ENCODE measurements at places on chromosomes 3 and 15.

DNA sequence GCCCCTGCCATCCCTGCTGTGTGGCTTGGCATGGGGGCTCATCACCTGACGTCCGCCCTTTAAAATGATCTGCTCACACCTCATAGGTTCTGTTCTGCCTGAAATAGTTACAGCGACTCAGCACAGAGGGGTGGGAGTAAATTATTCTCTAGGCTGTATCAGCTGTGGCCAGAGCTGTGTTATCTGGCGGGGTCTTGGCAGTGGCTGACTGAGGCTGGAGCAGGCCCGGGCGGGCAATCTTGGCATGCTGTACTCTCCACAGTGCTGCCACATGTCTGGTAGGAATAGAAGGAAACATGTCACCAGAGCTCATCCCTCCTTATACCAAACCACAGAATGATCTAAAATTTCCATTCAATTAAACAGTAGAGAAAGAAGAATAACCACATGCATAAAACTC lies 499.9 kb upstream of the LMCD1 start:
- no peak for DNase-seq

DNA sequence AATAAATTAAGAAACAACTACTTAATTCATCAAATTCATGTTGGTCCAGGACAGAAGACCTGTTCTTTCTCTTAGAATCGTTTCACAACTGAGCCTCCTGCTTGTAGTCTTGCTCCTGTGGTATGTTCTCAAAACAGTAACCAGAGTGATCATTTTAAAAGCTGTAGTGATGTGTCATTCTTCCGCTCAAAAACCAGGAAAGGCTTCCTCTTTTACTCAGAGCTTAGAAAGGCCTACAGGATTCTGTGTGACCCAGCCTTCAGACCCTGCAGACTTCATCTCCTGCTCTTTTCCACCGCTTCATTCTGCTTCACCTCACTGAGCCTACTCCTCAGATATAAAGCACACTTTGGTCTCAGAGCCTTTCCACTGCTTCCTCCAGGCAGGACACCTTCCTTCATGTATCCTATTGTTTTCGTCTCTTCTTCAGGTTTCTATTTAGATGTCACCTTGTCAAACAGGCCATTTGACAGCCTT lies 22.7 kb downstream of the ST6GAL1 start:
- no peak for DNase-seq

DNA sequence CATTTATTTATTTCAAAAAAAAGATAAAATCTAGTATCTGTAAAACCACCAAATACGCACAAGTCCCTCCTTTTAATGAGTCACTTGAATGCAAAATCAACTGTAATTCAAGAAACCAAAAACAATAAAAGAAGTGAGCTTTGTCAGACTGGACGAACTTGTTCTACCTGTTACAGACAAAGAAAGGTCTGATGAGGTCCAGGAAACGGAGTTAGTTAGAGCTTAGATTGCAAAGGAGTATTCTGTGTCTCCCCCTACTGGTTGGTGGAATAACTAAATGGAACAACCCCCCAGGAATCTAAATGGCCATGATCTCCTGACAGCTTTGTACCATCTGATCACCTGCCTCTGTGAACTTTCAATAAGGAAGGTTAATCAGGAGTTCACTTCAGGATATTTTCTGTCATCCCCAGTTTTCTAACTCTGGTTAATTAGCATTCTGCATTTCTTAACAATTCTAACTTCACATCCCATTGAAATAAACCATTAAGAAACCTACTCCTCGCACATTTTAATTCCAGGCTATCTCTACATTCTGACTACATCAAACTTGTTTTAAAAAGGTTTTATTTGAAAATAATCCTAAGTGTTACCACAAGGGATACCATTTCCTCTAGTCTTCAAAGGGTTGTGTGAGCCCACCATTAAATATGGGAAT lies 333.0 kb upstream of the SATB1 start:
- DNase-seq: no peak

DNA sequence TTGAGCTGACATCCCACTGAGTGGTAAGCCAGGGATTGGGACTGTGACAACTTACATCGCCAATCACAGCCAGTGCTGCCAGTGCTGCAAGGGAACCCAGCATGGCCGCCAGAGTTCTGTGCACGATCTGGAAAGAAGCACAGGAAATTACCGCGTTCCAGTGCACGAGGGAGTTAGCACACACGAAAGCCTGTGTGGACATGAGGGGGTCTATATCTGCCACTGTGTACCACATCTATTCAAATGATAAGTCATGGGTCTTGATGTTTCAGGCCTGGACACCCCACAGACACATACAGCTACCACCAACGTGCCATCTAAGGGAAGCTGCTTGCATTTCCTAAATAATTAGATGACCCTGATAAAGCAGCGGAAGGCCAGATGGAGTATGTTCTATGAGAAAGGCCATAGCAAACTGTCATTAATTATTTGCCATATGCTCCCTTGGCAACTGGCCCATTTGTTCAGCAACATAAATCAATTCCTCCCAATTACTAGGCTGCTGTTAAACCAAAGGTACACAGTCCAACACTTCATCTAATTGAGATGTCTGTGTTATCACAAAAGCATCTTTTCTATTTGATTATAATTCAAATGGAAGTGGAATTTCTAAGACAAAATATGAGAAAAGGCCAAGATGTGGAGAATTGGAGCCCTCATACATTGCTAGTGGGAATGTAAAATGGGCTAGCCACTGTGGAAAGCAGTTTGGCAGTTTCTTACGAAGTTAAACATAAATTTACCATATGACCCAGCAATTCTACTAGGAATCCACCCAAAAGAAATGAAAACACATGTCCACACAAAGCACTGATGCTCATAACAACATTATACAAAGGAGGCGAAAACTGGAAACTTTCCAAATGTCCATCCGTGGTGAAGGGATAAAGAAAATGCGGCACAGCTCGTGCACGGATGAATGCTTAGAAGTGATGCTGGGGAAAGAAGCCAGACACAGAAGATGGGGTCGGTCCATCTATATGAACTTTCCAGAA lies 108.3 kb downstream of the OCA2 start:
- no peak for DNase-seq

GRCh38 chr3:44712455-44713075 lies at the start of gene ZNF502:
ZNF502 (plus strand) TSS chr3:44712660; CDS start chr3:44720262, 7,602 bp downstream.
- DNase-seq: peak; percentile 75

DNA sequence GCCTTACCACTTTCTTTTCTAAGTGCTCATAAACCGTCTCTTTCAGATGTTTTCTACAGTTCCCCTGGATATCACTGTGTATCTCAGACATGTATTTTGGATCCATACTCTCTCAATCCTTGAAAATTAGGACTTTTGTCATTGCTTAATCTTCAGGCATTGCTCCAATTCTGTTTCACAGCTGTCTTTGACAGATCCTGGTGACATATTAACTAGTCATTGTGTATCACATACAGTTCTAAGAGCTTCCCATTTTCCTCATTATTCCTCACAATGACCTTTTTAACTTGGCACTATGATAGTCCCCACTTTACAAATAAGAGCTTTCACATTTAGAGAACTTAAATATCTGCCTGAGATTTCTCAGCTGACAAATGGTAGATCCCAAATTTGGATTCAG lies 151.7 kb downstream of the CLSTN2 start:
- no peak for DNase-seq

- no peak for DNase-seq
These were observed 45.0 kb downstream of the SENP2 start for GRCh38 chr3:185631108-185631507.

DNA sequence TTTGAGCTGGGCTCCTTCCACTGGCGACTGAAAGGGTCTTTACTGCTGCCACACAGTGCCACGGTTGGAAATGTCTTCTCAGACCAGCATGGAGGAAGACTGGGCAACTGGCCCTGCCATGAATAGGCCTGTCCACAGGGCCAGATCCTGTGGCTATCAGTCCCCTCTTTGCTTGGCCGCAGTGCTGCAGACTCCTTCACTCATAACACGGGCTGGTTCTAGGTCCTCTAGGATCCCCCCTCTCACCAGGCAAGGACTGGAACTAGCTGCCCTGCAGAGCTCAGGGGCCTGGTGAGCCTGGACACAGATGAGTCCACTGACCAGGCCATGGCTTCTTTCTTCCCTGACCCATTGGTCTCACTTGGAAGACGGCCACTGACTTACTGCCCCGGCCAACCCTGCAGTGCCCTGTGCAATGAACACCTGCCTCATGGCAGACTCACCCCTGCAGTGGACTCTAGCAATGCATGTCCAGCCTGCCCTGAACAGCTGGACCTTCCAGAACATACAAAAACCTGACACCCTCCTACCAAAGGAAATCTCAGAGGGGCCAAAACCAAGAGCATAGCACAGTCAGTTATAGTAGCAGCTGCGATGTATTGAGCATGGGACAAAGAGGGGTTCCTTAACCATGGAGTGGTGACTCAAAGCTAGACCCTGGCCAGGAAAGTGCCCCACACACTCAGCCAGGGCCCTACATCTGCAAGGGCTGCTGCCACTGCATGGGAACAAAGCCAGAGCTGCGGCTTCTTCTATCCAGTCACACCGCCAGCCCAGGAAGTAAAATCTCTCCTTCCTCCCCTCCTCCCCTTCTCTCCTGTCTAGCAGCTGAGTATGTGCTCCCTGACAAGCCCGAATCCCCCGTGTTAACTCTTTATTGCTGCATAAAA lies 72.1 kb upstream of the ITGA11 start:
- DNase-seq: no peak

GRCh38 chr15:42042602-42043400 lies 22.0 kb upstream of the PLA2G4E start:
- DNase-seq: no peak

DNA sequence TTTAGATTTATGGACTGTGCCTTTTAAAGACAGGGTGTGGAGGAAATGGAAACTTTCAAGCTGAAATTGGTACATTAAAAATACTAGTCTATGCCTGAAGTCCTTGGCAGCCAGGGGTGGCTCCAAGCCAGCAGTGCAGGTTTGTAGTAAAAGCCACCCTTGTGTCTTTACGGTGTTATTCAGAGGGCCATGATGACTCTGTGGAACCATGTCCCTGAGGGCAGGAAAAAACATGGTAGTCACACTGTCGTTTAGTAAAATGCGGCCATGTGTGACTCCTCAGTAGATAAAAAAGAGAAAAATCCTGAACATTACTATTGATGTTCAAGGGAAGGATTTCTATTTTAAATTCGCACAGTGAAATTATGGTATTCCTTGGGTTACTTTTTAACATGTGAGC lies 2.7 kb downstream of the FAN1 start:
- no peak for DNase-seq

- DNase-seq: no peak
These were observed 47.3 kb downstream of the ITGA11 start for GRCh38 chr15:68384451-68385239.

- no peak for DNase-seq
These were observed 16.0 kb upstream of the MRPS22 start for GRCh38 chr3:139327861-139328260.

- DNase-seq: no peak
These were observed 82.2 kb downstream of the SSR3 start for GRCh38 chr3:156472684-156473083.

DNA sequence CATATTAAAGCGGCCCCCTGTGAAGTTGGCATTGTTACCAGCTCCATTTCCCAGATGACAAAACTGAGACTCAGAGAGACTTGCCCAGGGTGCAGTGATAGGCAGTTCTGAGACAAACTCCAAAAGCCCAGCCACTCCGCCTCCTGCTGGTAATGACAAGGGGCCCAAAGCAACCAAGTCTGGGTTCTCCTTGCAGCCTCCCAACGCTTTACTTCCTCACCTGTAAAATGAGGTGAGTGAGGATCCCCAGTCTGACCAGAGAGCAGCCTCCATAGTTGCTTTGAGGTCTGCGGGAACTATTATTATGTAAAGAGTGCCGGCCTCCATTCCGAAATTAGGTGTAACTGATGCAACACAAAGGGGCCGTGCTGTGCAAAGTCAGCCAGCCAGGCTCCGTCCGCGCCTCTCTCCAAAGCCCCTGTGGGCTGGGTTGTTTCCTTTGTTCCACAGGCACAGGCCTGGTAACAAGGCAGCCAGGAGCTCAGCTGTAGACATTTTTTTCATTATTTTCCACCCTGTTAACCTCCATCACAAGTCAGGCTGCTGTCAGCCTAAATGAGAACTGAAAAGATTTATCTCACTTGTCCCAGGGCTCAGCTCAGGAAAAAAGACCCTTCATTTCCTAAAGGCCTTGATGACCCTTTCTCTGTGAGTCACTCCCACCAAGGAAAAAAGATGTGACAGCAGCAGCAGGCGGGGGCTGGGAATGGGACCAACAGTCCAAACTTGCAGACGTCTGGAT lies 139.1 kb upstream of the RAD18 start:
- no peak for DNase-seq

- no peak for DNase-seq
These were observed 1049.1 kb downstream of the FHIT start for GRCh38 chr3:60202052-60202726.

DNA sequence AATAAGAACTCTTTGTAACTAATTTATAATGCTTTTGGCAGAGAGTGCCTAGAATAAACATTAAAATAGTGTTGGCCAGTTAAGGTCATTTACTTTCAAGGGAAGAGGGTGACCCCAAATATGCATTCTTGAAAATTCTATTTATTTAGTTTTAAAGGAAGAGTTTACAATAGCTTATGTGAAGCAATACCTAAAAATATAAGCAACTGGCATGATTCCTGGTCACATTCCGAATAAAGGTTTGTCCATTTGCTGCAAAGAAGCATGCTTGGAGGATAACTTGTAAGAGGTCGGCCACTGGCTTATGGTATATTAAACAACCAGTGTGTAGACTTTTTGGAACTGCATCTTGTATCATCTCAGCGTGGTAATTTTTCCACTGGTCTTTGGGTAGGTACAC lies 10.2 kb downstream of the MITF start:
- DNase-seq: no peak

GRCh38 chr3:188448813-188449212 lies 294.9 kb downstream of the LPP start:
- DNase-seq: no peak

- no peak for DNase-seq
These were observed 19.2 kb downstream of the CDIN1 start for GRCh38 chr15:36598529-36599177.

- DNase-seq: no peak
These were observed 100.8 kb upstream of the SLC6A6 start for GRCh38 chr3:14301558-14301957.

GRCh38 chr3:7506606-7507180 lies 645.8 kb downstream of the GRM7 start:
- no peak for DNase-seq

Measured in hippocampal formation (tissue), 2 donors.